ENCODE measurements at places on chromosomes 16 and 17. TPM values are rescaled to one million over a fixed set of nuclear protein-coding genes. Genes with fewer than 3 reads are reported as not detected.

The ABCC11 gene
- total RNA-seq = 0.47 TPM

The TEX19 gene
- total RNA-seq = not detected

- DNase-seq = peak; percentile 71
These were observed 37.4 kb downstream of the ARHGAP23 start for GRCh38 chr17:38465391-38466345.

DNA sequence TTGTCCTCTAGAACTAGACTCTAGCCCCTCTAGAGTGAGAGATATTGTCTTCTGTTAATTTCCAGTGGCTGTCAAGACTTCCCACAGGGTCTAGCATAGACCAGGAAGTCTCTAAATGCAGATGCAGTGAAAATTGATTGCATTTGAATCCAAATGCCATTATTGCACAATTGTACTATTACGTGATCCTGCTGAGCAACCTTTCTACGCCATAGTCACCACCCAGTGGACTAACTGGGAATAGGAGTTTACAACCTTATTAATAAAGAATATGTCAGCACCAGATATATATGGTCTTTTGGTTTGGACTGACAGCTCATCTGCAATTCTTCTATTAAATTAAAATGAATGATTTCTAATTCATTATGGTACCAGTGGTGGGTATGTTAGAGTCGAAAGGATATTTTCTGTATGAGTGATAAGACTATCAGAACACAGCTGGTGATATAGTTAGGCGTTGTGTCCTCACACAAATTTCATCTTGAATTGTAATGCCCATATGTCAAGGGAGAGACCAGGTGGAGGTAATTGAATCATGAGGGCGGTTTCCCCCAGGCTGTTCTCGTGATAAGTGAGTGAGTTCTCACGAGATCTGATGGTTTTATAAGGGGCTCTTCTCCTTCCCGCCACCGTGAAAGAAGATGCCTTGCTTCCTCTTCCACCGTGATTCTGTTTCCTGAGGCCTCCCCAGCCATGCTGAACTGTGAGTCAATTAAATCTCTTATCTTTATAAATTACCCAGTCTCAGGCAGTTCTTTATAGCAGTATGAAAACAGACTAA lies 138.9 kb upstream of the CA10 start:
- DNase-seq = peak; percentile 24

DNA sequence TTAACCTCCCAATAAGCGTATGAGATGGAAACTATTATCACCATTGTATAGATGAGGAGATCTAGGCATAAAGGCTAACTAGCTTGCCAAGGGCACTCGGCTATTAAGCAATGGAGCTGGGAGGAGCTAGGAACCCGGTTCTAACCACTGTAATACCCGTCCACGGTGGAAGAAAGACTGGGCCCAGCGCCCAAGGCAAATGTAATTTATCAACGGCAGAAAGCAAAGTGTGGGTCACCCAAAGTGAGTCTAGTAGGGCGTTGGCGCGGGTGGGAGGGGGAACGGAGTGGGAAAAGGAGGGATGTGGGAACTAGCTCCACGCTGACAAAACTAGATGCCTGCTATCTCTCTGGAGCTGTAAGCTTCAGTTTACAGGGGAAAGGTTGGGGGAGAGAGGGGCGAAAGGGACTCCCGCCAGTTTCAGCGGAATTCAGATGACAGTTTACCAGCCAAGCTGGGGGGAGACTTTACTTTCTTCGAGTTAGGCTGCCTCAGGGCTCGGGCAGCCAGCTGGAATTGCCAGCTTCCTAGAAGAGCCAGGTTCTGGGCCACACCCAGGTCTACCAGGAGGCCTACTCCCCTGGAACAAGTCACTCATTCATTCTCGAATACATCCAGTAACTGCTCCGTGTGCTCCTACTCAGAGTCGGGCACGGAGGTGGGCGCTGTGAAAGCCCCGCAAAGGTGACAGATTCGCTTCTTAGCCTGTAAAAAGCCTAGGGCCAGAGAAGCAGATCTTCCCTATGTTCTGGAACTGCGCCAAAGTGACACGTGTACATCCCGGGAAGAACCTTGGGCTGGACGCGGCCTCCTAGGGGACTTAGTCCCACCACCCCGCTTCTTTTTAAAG lies 837 bp downstream of the LRRC59 start:
- peak; percentile 68 for DNase-seq

DNA sequence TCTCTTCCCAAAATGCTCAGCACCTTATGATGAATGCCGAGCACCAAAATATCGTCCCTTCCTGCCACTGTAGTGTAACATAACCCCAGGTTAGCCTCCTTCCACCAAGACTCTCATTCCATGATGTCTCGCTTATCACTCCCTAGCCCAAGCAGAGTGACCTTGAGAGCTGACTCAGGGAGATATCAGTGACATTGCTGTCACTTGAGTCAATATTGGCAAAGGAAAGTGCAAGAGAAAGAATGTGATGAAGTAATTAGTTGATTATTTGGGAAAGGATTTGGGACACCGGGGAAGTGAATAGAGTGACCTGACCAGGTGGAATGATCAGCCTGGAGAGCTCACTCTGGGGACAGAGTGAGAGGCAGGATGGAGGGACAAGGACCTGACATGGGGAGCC lies 2.6 kb upstream of the ANKFN1 start:
- no peak for DNase-seq

DNA sequence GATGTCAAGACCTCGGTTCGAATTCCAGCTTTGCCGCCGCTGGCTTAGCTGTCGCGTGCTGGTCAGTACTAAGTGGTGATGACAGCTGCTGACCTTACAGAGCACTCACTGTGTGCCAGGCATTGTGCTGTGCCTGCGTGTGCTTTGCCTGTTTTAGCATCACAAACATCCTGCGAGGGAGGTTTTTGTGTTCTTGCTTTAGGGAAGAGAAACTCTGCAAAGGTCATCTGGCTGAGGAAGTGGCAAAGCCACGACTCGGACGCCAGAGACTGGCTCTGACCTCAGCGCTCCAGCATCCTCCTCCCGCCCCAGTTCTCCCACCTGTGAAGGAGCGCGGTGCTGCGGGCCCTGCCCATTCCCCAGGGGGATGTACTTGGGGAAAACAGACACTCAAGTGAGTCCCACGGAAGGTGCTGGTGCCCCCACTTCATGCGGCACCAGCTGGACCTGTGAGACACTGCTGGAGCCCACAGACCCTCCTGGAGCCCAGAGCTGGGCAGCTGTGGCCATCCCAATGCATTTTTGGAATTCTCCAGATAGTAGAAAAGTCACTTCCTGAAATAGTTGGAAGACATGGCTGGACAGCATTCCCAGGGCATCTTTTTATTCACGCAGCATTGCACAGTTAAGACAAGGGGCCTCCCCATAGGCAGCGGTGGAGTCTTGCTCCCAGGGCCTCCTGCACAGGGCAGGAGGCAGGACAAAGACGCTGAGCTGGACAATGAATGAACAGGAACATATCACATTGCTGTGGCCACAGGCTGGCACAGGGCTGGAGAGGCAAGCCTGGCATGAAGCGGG lies 20.0 kb upstream of the HERPUD1 start:
- DNase-seq = no peak

GRCh38 chr16:74556375-74556922 lies 50.5 kb downstream of the GLG1 start:
- DNase-seq = peak; percentile 64
